RWPE2 (cell line): ENCODE measurements at places on chromosomes 2 and 18.

GRCh38 chr18:24465486-24465885, 5.0 kb downstream of the HRH4 start:
- H3K27ac ChIP-seq = no peak overlapping the region
- H3K4me3 ChIP-seq = no peak overlapping the region
- no peaks in the 10 kb centered on the region for H3K27me3 ChIP-seq
- H3K4me1 ChIP-seq = no peaks in the 10 kb centered on the region
- H3K36me3 ChIP-seq = no peaks in the 10 kb centered on the region

DNA sequence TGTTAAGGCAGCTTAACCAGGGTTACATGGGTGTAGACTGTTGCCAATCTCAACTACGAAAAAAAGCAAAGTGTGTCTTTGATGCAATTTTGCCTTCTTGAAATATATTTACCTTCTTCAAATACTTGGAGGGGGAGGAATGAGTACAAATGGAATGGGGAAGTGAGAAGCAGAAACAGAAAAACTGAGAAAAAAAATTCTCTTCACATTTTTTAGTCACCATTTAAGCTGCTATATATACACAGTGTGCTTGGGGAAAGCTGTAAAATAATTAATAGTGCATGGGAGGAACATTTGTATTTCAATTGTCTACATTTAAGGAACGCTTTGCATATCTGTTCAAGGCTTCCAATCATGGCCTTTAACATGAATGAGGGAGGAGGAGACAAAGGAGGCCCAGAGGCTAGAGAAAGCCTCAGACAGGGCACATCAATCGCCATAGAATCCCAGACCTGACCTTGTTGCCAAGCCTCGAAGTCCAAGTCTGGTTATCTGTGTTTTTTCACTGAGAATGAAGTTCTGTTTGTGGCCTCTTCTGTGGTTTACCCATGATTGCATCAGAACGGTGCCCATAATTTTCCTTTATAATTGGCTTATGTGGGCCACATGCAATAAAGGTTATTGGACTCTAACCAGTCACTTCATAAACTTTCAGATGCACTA, 158.6 kb downstream of the PIK3C3 start:
- H3K4me1 ChIP-seq = peaks cover 4% of the 10 kb centered on the region
- H3K4me3 ChIP-seq = no peak overlapping the region
- no peak for DNase-seq
- no peak overlapping the region for H3K27ac ChIP-seq

DNA sequence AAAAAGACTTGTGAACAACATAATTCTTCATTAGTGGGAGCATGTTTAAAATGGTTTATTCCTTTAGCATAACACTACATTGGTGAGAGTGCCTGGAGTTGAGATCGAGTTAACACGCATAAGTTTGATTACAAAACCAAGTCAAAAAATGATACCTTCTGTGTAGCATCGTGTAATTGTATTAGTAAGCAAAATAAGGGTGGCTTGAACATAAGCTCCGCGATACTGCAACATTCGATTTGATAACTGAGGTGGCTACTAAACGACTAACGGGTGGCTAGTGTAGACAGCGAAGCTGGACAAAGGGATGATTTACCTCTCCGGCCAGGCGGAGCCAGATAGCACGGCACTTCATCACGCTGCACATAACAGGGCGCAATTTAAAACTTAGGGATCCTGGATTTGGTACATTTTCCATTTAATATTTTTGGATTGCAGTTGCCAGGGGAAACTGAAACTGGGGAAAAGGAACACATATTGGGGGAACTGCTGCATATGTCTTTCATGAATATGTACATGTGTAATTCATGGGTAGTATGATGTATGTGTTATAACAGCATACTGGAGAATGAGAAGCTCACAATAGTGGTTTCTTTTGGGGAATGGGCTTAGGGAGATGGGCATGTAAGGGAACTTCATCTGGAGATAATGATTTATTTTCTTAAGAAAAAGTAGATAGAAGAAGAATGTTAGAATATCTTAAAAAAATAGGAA, 36.4 kb upstream of the TOGARAM2 start:
- H3K27ac ChIP-seq = no peak overlapping the region
- DNase-seq = no peak
- peaks cover 98% of the 10 kb centered on the region for H3K36me3 ChIP-seq
- H3K4me3 ChIP-seq = no peak overlapping the region
- H3K4me1 ChIP-seq = no peaks in the 10 kb centered on the region
- no peaks in the 10 kb centered on the region for H3K27me3 ChIP-seq

GRCh38 chr2:68917034-68917718, 35.5 kb downstream of the GKN2 start:
- peaks cover 8% of the 10 kb centered on the region for H3K4me1 ChIP-seq
- no peak overlapping the region for H3K27ac ChIP-seq
- H3K4me3 ChIP-seq = no peak overlapping the region
- H3K36me3 ChIP-seq = no peaks in the 10 kb centered on the region

GRCh38 chr18:5543773-5544389, at the start of gene EPB41L3:
TSS of gene EPB41L3 (minus strand) at chr18:5543997. CDS start at chr18:5489183, 54,814 bp downstream.
- no peak for DNase-seq
- no peaks in the 10 kb centered on the region for H3K36me3 ChIP-seq
- peaks cover 59% of the 10 kb centered on the region for H3K27me3 ChIP-seq

GRCh38 chr2:99802734-99803133, 312.9 kb upstream of the REV1 start:
- H3K27ac ChIP-seq = no peak overlapping the region
- H3K36me3 ChIP-seq = no peaks in the 10 kb centered on the region
- peaks cover 11% of the 10 kb centered on the region for H3K4me1 ChIP-seq
- no peak overlapping the region for H3K4me3 ChIP-seq
- no peak for DNase-seq
